Epithelial cell of proximal tubule (primary cell): ENCODE measurements at places on chromosomes 11 and 22.

DNA sequence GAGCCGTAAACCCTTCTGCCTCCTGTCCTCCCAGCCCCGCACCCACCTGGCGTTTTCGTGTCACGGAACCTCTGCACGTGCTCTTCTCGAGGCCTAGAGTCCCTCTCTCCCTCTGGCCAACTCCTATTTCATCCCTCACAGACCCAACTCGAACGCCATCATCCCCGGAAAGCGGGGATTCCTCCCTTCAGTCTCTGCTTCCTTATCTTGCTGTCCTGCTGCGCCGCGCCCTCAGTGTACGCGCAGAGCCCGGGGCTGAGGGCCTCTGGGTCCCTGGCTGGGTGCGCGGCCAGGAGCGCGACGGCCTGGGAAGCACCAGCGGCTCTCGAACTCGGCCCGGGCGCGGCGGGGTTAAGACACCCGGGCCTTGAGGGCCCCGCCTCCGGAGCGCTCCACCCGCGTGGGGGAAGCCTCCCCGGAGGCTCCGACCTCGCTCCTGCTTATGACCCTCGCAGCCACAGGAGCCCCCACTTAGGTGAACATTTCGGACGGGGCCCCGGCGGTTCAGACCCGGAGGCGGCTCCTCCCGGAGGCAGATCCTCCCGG lies 398 bp upstream of the ATG16L2 start:
- no peak for DNase-seq

GRCh38 chr11:116170526-116171120 lies 602.2 kb downstream of the BUD13 start:
- DNase-seq, result no peak

- DNase-seq, result no peak
Measured at GRCh38 chr11:15893080-15893492, 463.3 kb downstream of the SOX6 start.

DNA sequence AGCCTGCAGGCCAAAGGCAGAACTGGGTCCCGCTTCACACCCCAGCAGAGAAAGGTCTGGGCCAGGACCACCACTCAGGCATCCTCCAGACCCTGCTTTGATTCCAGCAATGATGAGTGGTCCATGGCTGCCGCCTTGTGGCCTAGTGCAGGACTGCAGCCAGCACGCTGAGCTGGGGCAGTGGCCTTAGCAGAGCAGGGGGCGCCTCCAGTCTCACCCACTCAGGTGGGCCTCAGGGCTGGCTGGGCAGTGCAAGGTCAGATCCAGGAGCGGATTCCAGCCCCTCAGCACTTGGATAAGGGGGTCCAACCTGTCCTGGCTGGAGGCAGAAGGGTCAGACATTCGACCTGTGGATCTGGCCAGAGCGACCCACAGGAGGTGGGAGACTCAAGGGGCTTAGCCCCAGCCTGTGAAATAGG lies 9.6 kb upstream of the PDE2A start:
- DNase-seq, result no peak

DNA sequence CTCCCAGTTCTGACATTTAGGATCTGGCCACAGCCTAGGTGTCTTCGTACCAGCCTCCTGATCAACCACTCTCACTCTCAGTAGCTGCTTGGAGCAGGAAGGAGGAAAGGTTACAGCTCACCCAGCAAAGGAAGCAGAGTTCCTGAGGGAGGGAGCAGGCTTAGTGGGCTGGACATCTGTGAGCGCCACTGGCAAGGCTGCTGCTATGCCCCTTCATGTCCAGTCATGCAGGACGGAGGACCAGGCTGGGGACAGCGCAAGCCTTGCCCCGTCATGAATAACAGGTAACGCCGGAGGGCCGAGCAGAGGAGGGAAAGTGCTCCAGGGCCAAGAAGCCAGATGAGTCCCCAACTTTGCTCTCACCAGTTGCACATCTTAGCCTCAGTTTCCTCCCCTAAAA lies 25.8 kb downstream of the TPST2 start:
- DNase-seq, result no peak

- DNase-seq, result no peak
Measured at GRCh38 chr11:16986434-16987204, 27.6 kb downstream of the PLEKHA7 start.

- no peak for DNase-seq
Measured at GRCh38 chr11:106958517-106959248, 59.6 kb downstream of the GUCY1A2 start.

DNA sequence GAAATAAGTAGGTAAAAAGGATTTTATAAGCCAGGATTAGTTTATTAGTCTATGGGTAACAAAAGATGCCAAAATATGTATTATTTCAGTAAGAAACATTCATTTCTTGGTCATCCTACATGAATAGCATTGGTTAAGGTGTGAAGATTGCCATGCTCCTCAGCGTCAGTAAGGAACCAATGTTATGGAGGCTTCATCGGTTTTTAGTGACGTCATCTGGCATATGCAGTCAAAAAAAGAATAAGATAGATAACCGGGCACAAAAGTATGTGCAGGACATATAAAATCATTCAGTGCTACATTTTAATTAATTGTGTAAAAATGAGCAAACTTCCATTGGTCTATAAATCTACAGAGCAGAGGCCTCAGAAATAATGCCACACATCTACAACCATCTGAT lies 29.4 kb downstream of the TRIM5 start:
- DNase-seq, result no peak

GRCh38 chr11:9341638-9342178 lies 27.3 kb upstream of the TMEM41B start:
- DNase-seq, result no peak

DNA sequence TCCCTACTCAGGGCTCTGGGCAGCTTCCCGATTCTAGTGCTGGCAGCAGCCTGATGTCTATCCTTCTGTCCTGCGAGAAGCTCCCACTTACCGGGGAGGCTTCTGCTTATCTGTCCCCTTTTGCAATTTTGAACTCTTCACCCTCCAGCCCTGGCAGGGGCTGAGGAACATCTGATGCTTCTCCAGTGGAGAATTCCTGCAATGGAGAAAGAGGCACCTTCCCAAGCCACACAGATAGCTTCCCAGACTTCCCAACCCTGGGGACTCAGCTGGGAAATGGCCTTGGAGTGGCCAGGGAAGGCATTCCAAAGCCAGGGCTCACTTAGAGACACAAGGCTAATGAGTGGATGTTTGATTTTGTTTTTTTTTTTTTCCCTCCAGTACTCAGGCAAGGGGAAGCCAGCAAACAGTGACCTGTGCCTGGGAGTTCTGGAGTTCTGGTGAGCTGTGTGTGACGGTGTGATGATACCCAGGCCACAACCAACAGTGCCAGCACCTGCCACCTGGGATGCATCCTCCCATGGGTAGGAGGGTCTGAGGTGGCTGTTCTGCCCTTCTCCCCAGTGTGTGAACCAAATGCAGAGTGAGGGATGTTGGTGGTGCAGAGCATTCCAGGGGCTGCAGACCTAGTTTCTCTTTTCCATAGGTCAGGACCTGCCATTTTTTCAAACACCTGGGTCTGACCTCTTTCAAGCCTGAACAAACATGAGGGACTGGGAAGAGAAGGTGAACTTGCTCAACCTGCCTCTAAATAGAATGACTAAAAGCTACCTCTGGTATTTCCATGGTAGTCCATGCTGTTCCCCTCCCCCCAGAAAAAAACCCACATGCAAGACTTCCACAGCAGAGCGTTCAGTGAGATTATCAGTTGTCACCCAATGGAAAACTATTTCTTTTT lies 95.1 kb downstream of the CCDC81 start:
- no peak for DNase-seq

GRCh38 chr11:85123752-85124231 lies 503.4 kb downstream of the DLG2 start:
- DNase-seq, result peak; percentile 9

GRCh38 chr11:67344264-67344663 lies 9.1 kb downstream of the POLD4 start:
- no peak for DNase-seq

DNA sequence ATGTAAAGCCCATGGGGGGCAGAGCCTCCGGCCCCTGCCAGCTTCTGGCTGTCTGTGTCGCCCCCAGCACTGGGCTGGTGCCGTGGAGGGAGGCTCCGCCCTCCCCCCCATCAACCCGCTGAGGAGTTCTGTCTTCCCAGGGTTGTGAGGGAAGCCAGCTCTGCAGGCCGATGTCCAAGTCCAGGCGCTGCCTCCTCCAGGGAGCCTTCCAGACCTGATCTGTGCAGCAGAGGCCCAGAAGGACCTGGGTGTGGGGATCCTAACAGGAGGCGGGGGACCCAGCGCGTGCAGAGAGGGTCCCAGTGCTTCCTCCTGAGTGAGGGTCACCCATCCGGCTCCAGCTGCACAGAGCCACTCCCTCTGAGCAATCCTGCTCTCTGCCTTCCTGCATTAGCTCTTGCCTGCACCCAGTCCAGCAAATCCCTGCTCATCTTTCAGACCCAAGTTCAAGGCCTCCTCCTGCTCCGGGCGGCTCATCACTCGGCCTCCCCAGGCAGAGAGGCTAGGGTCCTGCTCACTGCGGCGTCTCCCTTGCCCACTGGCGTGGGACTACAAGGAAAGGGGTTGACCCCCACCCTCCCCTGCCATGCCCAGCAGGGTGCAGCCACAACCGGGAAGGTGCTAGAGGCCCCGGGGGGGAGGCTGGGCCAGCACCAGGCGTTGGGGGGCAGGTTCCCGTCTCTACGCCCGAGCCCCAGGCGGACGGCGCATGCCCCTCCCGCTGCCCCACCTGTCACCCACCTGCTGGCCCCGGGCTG lies 16.4 kb downstream of the PRR33 start:
- DNase-seq, result no peak
